ENCODE measurements at places on chromosomes 1 and 21. TPM values are rescaled to one million over a fixed set of nuclear protein-coding genes. Genes with fewer than 3 reads are reported as not detected.

DNA sequence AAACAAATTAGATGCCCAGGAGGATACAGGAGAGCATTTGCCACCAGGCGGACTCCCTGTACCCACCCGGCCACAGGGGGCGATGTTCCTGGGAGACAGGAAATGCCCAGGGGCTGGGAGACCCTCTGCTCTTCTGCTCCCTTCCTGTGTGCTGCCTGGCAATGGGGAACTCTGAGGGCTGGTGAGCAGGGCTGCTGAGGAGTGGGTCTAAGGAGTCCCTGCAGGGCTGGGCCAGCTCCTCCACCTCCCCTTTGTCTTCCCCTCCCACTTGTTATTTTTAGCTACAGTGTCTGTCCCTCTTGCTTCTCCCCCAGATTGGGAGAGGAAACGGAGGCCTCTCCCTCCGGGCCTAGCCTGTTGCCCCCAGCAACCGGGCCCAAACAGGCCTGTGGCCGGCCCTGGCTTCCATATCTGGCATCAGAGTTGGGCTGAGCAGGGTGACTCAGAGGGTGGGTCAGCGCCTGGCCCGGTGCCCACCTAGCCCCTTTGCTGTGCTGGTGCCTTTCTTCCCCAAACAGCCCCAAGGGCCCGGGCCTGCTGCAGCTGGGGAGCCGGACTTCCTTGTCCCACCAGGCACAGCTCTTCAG lies 11.6 kb downstream of the LMNA start:
- no peak for DNase-seq

- no peak for DNase-seq
Measured at GRCh38 chr1:109356915-109357314, 40.8 kb downstream of the SORT1 start.

DNA sequence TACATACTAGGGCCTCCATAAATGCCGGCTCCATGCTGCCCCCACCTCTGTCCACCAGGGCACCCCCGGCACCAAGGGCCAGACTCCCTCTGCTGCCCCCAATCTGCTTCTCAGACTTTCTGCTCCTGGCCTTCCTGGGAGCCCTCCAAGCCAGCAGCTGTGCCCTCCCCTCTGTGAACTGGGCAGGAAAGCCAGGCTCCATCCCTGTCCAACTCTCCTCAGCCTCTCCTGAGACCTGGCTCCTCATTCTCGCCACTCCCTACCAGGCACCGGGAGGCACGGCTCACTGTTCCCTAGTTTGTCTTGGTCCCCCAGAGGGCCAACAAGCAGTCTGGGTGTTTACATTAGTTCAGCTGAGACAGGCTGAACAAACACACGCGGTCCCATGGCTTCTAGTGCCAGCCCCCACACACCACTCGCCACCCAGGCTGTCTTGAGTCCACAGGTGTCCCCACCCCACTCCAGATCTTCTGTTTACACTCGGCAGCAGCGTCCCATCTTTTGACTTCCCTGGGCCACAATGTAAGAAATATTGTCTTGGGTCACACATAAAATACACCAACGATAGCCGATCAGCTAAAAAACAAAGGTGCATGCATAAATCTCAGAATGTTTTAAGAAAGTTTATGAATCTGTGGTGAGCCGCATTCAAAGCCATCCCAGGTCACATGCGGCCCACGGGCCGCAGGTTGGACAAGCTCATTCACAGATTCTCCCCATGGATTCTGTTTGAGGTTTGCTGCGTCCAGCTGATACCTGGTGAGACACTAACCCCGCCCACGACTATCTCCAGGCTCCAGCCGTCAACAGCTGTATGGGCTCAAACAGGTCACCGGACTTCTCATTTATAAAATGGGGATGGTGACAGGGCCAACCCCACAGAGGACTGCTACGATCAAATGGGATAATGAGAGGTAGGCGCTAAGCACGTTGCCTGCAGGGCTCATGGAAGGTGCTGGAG lies 29.5 kb upstream of the ECE1 start:
- DNase-seq: no peak

DNA sequence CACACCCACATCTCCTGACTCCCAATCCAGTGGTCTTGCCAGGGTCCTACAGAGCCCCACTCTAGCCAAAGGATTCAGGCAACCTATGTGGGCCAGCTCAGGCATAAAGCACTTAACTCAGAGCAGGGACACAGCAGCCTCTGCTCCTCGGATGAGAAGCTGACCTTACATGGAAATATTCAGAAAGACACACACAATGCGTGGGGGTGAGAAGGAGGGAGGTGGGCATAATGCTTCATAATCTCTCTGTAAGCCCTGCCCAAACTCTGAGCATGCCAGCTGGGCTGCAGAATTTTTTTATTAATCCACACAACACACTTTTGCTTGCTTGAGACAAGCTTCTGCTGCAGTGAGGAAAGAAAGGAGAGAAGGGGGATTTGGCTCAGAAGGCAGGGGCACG lies 21.6 kb downstream of the KCND3 start:
- no peak for DNase-seq

DNA sequence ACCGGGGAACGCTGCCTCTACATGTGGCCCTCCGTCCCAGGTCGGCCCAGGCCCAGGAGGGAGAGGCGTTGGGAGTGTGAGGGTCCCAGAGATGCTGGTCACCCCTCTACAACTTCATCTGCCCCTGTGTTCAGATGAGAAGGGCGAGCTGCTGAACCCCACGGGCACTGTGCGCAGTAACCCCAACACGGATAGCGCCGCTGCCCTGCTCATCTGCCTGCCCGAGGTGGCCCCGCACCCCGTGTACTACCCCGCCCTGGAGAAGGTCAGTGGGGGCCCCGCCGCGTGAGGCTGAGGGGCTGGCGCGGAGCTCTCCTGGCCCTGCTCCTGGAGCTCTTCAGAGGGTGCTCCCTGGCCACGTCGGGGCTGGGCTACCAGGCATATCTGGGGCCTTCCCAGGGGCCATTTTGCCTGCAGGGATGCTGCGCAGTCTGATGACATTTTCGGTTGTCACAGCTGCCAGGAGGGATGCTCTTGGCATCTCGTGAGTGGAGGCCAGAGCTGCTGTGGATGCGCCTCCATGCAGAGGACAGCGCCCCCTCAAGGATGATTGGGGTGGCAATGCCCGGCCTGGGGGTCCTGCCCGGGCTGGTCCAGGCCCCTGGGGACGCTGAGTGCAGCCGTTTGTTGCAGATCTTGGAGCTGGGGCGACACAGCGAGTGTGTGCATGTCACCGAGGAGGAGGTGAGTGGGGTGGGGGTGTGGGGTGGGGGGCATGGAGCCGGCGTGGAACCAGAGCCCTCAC lies 68.6 kb downstream of the PIK3CD start:
- no peak for DNase-seq

DNA sequence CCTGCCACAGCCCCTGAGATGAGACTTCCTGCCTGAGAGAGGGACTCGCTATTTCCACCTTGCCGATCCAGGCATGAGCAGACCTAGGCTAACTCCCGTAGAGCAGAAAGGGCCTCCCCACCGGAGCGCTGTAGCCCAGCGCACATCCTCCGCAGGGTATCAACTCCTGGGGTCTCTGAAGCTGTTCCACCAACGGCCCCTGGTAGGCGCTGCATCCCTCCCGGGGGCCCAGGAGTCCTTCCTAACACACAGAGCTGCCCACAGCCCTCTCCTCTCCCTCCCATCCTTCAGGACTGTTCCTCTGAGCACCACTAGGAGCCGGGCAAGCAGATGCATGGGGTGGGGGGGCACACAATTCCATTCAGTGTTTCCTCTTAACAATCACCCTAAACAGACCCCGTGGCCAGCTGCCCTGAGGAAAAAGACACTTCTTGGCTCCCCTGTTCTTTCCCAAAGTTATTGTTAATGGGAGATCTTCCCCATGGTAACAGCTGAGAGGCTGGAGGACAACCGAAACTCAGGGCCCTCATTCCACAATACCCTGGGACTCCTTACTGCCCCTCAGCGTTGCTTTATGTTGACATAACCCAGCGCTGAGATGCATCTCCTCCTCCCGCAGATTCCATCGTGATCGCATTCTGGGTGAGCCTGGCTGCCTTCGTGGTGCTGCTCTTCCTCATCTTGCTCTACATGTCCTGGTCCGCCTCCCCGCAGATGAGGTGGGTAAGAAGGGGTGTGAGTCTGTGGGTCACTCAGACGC lies 7.5 kb downstream of the MRAP start:
- DNase-seq: peak; percentile 47

GRCh38 chr1:226608699-226609505 lies 60.3 kb downstream of the STUM start:
- peak; percentile 33 for DNase-seq

- no peak for DNase-seq
Measured at GRCh38 chr21:42537106-42537742, 23.6 kb downstream of the SLC37A1 start.

CNR2 gene
- polyA plus RNA-seq: 0.08 TPM

DNA sequence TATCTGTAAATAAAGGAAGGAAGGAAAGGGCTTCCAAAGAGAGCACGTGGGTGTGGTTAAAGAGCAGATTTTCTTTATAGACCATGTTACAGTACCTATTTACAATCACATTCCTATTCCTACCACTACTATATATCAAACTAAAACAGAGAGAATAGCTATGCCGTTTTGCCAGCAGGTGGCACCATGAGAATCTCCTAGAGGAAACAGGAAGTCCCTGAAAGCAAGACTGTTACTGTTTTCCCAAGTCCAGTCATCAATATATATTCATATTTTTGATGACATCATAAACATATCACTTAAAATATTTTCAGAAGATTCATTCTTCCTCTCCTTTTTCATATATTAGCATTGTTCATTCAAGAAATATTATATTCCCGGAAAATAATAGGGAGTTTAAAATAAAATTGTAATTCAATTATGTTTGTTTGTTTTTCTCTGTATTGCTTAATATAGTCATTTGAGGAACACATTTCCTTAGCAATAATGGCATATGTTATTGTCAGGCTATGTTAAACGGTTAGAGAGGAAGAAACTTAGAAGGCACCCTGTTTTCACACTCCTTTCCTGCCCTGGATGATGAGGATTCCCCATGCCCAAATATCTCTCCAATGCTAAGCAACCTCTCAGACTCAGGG lies 6.6 kb downstream of the CCDC190 start:
- DNase-seq: peak; percentile 51

DNA sequence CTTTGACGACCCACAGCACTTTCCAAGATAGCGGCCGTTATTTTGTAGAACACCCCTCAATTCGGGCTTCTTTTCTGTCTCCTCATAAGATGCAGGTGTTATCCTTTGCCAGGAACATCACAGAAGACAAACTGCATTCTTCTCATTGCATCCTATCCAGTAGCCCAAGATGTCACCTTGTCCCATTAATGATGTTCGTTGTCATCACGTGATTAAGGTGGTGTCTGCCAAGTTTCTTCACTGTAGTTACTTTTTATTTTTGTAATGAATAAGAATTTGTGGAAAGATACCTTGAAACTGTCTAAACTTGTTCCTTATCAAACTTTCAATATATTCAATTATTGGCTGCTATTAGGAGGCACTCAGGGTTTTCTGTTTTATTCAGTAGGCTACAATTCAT lies 39.4 kb downstream of the GNG4 start:
- DNase-seq: no peak

KRTAP13-4 gene
- not detected for polyA plus RNA-seq

DNA sequence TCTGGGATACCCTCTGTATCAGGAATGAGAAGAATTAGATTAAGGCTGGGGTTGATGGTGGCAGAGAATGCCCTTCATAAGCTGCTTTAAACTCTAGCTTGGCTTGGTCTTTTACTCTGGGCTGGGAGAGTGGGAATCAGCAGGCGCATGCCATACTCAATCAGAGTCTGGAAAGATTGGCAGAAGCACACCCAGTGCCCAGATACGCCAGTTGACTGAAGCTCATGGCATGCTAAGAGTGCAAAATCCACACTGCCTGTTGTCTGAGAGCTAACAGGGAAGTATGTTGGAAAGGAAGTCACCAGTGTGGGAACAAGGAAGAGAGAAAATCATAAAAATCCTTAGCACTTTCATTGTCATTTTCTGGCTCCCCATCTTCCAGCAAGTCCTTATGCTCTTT lies 53.0 kb downstream of the HMCN1 start:
- no peak for DNase-seq

DNA sequence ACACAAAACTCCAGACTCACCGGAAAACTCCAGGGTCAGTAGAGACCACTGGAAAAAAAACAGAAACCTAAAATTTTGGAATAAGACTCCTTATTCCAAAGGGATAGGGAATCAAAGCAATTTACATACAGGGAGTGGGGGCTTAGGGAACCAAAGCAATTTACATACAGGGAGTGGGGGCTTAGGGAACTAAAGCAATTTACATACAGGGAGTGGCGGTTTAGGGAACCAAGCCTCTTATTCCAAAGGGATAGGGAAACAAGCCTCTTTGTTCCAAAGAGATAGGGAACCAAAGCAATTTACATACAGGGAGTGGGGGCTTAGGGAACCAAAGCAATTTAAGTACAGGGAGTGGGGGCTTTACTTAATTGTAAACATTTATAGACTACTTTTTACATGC lies 28.4 kb upstream of the TTLL7 start:
- no peak for DNase-seq

DNA sequence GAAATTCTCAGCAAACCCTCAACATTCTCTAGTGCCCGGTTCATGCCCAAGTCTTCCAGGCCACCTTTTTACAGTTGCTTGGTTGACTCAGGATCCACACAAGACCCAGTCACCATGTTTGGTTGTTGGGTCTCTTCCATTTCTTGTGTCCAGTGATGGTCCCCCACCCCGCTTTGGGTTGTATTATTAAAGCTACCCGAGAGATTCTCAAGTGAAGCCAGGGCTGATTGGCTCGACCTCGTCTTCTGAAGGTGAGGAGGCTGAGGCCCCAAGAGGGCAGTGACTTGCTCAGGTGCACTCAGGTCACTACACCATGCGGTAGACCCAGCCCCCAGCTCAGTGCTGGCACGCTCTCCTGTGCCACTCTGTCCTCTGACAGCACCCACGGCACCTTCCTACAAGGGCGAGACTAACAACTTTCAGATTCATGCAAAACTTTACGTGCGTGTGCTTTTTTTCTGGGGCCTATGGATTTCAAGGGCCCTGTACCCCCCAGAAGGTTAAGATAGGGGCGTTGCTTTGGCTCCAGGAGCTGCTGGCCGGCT lies 50.3 kb downstream of the CAPN9 start:
- DNase-seq: no peak

DNA sequence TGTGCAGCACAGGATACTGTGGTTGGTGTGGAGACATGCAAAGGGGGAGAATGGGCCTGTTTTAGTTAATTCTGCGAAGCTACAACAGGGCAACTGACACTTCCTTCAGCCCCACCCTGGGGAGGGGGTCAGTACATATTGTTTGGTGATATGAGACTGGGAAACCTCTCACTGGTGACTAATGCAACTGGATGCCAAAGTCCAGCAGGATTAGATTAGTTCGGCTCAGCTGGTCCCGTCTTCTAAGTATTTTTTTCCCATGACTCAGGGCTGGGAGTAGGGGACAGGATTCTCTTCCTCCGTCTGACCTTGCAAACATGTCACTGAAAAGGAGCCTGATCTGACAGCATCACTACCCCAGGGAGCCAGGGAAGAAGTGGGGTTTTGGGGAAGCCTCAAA lies 43.0 kb downstream of the PLXNA2 start:
- no peak for DNase-seq

DNA sequence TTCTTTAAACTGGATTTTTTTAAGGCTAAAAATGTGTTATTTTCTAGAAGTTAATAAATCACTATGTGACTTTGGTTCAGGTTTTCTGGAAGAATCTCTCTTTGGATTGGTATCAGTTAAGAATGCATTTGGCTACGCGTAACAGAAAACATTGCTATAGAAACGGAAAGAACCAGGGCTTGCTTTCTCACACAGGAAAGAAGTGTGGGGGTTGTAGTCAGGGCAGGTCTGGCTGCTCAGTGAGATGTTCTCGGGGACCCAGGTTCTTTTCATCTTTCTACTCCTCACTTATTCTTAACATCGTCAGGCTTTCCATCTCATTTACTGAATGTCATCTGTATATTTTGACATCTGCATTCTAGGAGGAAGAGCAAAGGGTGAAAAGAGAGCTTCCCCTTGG lies 191.4 kb downstream of the ZBTB18 start:
- peak; percentile 34 for DNase-seq
